ENCODE measurements at places on chromosomes 7 and 10.
A peak's percentile ranks its signal among the peaks of the same experiment; 100 is the strongest.

DNA sequence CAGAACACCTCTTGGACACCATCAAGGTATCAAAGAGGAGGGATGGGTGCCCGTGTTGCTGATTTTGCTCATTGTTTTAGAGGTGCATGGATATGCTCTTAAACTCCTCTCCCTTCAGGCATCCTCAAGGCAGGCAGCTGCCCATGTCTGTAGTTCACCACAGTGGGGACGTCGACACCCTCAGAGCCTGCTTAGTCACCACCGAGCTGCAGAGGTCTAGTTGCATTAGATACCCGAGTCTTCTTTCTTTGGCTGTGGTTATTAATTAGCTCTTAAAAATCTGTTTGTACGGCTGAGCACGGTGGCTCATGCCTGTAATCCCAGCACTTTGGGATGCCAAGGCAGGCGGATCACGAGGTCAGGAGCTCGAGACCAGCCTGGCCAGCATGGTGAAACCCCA, 24.7 kb upstream of the TSPAN13 start:
- DNase-seq = no peak

DNA sequence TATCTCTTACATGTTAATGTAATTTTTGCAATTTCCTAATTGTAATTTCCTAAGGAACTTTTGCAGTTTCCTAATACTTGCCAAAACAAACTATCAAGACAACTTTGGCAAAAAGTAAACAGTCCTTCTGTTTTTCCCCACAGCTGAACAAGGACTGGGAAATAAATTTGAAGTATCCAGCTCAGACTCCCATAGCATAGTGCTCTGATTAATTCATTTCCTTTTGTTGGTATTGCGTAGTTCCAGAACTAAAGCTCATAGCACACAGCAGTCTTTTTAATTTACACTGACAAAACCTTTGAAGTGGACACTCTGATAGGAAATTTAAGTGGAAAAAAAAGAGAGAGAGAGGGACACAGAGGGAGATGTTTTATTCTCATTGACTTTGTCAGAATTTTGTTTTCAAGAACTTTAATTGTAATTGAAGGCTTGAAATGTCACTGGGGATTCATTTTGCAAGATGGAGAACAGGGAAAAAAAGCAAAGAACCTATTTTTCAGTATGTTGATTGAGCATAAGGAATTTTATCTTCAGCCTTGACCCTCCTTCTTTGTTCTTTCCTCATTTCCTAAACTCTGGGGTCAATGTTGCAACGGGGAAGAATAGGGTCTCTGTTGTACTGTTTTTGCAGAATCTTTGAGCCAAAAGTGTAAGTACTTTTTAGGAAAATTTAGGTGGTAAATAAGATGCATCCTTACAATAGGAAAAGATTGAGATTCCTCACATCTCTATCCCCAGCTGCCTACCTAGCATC, 232.2 kb upstream of the NPSR1 start:
- DNase-seq = no peak

- DNase-seq = no peak
These were observed 7.3 kb downstream of the ELMO1 start for GRCh38 chr7:37441386-37441760.

DNA sequence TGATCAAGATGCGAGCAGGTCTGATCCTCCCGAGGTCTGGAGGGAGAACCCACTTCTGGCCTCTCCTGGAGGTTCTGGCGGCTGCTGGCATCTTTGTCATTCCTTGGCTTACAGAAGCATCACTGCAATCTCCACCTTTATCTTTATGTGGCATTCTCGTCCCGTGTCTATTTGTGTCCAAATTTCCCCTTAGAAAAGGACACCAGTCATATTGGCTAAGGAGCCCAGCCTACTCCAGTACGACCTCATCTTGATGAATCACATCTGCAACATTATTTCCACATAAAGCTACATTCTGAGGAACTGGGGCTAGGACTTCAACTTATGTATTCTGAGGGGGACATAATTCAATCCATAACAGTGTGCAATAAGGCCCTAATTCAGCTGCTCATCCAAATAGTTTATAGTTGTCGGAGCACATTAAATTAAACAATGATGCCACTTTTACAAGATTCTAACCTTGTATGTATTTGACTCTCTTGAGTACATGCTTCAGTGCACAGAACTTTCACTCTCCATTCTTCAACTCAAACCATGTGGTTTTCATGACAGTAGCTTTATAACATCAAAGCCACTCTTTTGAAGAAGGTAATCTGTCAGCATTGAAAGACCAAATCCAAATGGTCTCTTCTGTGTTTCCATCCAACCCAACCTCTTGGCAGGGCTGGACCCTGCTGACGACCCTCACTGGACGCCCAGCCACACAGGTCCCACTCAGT, 86.2 kb upstream of the DDC start:
- no peak for DNase-seq

DNA sequence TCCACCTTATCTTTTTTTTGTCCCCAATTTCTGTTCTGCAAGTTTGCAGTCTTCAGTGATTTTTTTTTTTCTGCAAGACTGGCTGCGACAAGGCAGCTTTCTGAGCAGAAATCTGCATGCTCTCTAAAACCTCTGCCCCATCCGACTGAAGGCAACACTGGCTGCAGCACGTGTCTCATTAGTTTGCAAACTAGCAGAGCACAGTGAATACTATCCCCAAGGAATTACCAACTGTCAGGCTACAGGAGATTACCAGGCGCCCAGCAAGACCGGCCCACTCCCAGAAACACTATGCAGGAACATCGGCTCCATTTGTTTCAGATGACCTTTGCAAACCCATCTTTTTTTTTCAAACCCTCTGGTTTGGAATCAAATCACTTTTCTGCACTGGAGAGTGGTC, 538.8 kb downstream of the SORCS1 start:
- no peak for DNase-seq

DNA sequence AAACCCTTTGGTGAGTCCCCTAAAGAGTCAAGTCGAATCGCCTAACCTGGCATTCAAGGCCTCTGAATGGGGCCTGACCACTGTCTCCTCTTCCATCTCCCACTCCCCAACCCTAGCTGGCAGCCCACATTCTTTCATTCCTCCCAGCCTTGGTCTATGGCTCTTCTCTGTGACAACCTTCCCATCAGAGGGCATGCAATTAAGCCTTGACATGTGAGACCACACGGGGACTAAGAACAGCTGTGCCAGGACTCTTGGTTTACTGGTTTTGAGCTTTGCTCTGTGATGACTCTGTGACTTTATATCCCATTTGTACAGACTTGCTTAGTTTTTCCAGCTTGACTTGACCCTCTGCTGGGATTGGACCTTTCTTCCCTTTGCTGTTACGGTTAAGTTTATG, 116.6 kb downstream of the BUB3 start:
- no peak for DNase-seq

DNA sequence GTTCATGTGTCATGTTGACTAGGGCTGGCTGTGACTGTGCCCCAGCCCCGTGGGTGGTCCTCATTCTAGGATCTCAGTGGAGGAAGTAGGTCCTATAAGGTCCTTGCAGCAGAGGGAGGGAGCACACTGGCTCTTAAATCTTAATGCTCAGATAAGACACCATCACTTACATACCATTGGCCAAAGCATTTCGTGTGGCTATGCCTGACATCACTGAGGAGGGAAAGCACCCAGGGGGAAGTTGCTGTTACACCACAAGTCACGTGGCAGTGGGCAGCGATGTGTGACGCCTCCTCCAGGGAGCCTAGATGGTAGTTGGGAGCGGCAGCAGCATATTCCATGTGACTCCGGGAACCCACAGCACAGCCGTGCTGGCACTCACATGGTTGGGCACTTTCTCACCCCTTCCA, 224.7 kb upstream of the SH2B2 start:
- DNase-seq = peak; percentile 84

GRCh38 chr7:132565441-132565840, 10.8 kb downstream of the PLXNA4 start:
- DNase-seq = no peak

- no peak for DNase-seq
These were observed 230.6 kb downstream of the MLLT10 start for GRCh38 chr10:21764466-21765189.

Data from GM20000 (cell line).